ENCODE measurements at places on chromosomes 13 and 19.

GRCh38 chr19:29381353-29382203 lies 144.2 kb upstream of the VSTM2B start:
- no peak for DNase-seq

DNA sequence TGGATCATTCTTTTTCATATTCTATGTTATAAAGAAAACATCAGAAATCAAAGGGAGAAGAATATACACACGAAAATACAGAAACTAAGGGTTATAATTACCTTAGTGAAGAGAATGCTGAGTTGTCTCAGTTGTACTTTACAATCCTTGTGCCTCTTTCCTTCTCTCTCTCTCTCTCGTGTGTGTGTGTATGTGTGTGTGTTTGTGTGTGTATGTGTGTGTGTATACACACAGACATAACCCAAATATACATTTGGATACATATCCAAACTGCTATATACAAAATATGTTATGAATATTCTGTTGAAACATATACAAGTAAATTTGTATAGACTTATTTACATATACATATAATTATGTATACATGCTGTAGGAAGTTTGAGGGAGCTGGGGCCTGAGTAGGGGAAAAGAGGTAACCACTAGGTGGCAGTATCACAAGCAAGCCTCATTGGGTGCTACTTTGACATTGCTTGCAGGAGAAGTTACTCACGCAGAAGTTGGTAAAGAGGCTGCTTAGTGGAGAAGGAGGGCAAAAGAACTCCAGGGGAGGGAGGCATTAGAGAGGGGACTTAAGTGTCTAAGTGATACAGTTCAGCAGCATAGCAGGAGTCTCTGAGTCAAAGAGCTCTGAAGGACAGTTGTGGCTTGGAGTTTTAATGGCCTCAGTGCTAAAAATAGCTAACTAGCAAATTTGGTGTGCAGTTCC lies 465.1 kb upstream of the PCDH20 start:
- no peak for DNase-seq

DNA sequence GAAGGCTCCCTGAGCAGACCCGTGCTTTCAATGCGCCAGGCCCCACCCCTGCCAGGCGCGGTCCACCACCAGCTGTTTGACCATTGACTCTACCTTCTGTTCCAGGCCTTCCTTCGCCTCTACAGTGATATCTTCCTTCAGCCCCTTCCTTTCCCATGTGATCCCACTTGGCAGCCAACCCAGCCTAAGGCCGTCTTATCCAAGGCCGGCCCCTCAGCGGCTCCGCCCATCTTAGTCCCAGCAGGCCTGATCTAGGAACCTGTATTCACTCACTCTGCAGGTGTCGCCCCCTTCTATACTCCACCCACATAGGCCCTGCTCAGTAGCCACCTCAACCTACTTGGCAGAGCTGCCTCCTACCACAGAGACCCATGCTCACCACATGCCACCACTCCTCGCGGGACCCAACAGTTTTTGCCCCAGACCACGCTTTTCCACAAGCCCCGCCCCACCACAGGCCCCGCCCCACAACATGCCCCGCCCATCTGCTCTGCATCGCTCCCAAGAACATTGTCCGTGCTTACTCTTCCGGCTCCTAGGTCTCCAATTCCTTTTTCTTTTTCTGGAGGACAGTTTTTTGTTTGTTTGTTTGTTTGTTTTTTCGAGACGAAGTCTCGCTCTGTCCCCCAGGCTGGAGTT lies 2.9 kb downstream of the RASIP1 start:
- DNase-seq, result no peak

GRCh38 chr13:112583592-112584277 lies 4.2 kb downstream of the TUBGCP3 start:
- DNase-seq, result no peak

DNA sequence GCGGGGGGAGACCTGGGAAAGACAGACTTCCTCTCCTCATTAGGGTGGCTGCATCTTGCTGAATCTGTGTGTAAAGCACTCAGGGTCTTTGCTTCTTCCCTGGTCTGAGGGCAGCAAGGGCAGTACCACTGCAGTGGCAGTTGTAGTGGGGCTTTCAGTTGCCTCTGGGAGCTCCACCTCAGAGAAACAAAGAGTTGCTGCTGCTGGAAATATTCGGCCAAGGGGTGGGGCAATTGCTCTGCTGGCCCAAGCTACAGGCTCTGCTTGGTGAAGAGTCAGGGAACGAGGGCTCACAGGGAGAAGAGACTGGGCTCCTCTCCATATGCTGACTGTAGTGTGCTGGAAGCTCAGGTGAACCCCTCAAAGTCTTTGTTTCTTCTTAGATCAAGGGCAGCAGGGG lies 52.5 kb downstream of the POSTN start:
- no peak for DNase-seq

DNA sequence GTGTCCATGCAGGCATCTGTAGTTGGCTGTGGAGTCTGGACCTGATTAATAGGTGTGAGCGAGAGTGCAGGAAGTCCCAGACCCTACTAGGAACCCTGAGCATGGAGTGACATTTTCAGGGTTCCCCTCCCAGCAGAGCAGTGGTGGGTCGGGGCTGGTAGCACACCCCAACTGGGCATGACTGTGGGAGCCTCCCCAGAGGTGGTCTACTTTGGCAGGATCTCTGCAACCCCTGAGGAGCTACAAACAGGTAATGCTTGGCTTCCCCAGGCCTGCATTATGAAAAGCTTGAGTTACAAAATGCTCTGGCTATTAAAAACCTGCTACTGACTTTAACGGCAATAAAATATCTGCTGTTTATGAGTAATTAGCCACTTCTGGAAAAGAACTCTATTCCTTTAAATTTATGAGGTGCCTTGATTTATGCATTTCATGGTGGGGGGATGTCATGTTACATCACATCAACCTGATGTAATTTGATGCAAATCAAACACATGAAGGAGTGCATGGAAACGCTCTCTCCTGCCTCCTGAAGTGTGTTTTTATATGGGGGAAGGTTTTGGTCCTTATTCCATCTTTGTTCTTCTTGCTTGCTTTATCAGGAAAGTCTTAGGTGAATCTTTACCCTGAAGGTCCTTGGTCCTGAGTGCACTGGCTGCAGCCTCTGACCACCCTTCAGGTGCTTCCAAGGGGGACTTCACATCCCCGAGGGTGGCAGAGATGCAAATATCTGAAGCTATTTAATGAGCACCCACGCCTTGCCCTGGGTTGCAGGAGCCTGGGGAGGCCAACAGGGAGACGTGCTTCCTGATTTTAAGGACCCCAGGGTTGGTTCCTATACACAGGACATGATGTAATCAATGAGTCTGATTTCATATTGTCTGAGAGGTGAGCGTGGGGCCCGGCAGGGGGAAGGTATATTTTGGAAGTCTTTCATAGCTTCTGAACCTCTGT lies 54.0 kb downstream of the ZNF536 start:
- DNase-seq, result no peak

DNA sequence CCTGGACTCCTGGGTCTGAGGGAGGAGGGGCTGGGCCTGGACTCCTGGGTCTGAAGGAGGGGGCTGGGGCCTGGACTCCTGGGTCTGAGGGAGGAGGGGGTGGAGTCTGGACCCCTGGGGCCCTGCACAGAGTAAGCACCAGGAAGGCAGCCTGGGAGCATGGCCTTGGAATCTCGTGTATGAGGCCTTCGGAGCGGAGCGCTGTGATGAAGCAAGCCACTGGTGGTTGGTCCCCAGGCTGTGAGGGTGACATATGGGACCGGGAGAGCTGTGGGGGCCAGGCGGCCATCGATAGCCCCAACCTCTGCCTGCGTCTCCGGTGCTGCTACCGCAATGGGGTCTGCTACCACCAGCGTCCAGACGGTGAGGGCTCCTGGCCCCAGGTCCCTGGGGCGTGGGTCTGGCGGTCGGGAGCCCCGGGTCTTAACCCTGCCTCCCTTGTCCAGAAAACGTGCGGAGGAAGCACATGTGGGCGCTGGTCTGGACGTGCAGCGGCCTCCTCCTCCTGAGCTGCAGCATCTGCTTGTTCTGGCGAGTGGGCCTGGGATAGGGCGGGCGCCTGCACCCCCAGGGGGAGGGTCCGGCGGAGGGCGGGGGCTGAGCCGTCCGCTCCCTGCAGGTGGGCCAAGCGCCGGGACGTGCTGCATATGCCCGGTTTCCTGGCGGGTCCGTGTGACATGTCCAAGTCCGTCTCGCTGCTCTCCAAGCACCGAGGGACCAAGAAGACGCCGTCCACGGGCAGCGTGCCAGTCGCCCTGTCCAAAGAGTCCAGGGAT lies 918 bp downstream of the TMEM190 start:
- DNase-seq, result no peak

- DNase-seq, result no peak
Measured at GRCh38 chr13:52938065-52938464, 89.6 kb upstream of the PCDH8 start.

GRCh38 chr19:33085570-33086128 lies 4.7 kb downstream of the GPATCH1 start:
- no peak for DNase-seq

- no peak for DNase-seq
Measured at GRCh38 chr19:42330241-42330711, 4.8 kb downstream of the MEGF8 start.

DNA sequence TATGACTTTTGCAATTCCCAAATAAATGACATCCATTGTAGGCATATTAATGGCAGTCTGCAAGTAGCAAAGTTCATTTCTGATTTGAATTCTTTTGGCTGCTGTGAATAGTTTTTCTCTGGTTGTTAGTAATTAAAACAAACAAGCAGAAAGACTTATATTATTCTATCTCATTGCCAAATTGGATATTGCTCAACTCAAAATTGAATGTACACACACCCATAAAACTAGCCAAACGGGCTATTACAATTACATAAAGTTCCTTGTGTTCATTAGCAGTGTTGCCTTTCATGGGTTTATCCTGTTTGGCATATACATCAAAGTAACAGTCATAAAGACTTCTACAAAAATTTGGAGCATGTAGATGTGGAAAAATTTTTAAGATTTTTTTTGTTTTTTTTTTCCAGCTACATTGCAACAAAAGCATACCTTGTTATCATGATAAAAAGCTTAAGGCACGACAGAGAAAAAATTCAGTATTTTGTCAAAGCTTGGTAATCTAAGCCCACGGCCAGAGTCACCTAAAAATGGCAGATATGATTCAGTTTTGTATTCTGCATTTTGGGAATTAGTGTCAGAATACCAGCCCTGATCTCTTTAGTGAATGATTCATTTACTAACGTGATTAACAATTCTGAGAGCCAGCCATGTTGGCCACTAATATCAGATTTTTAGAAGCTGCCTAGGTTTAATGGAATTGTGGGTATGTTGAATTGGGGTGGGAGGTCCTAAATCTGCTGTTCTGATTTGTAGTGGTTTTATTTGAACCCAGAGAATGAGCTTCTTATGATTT lies 108.4 kb downstream of the KLF5 start:
- no peak for DNase-seq

DNA sequence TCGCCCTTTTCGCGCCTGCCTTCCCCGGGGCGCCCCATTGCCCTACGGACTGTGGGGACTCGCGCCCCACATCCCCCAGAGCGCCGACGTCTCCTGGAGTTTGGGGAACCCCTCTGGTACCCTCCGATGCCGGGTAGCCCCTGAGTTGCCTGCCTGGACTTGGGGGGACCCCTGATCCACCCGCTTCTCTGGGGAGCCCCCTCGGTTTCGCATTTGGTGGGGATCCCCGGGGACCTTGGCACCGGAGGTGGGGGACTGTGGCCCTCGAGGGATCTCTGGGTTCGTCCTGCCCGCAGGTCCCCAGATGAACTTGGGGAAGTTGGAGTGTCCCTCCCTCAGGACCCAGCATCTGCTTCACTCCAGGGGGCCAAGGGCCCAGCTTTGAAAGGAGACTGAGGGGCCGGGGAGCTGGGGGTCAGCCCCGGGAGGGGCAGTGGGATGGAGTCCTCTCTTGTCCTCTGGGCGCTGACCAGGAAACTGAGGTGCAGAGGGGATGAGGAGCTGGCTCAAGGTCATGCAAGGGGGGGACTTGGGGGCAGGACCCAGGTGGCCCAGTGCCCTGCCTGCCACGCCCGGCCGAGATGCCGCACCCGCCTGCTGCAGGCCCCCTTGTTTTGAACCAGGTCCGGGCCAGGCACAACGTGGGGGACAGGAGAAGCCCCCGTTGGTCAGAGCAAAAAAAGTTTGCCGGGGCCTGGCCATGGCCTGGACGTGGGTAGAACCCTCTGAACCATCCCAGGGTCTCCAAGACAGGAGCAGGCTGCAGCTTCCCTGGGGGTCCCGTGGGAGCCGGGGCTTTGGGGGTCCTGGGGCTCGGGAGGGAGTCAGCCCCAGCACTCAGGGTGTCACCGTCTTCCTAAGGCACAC lies 1.0 kb downstream of the EFNA2 start:
- no peak for DNase-seq

DNA sequence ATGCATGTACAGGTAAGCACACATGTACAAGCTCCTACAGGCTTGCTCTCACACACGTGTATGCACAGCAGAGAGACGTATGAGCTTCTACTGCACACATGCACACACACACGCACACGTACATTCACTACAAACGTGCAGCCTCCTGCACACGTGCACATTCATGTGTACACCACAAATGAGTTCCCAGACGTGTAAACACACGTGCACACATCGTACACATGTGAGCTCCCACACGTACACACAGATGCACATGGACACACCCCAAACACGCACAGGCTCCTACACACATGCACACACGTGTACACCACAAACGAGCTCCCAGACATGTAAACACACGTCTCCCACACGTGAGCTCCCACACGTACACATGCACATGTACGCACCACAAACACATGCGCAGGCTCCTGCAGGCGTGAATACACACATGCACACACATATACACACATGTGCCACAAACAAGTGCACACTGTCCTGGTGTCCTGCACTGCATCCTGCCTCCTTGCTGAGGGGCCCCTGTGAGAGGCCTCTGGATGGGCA lies 83.7 kb upstream of the MCF2L start:
- no peak for DNase-seq

DNA sequence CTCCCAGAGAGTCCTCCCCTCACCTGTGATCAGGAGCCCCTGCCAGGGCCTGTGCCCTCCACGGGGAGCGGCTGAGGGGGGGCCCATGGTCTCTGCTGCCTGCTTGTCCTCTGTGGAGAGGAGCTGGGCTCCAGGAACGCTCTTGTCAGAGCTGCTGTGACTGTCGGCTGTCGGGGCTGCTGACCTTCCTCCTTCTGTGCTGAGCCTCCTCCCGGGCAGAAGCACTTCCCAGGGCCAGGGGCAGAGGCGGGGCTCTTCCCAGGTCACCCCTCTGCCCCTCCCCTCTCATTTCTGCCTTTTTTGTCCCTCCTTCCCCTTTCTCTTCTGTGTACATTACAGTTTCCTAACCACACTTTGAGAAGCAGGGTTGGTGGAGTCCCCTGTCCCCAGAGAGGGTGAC lies at the start of gene CEACAM4:
TSS of gene CEACAM4 (minus strand) at position 198 of the 400 bp plus-strand sequence. CDS start at position 87, 111 bp downstream.
- no peak for DNase-seq

All from stimulated activated CD4-positive, alpha-beta T cell treated with anti-CD3 and anti-CD28 coated beads, Interleukin-2, amount 100 ng/mL, for 4 hours (primary cell).